IMR-90 (cell line): ENCODE measurements at places on chromosomes 7 and 10. TPM values are rescaled to one million over a fixed set of nuclear protein-coding genes. Genes with fewer than 3 reads are reported as not detected.

DNA sequence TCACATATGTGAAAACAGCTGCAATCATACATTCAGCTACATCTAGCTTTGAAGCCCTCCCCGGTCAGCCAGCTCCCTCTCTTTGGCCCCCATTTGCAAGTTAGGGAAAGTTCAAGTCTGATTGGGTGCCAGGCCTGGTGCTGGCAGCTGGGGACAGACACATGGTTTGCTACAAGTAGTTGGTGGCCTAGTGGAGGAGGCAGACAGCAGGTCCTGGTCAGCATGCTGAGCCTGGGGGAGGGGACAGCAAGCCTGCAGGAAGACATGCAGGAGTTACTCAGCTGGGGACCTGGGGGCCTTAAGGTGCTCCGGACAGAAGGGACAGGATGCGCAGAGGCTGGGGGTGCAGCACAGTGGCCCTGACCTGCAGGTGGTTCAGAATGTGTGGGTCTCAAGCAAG is 956.9 kb upstream of the ZNF722 start:
- no peak for DNase-seq

GRCh38 chr7:40455485-40455884 is 320.7 kb downstream of the SUGCT start:
- DNase-seq: peak; percentile 38

- no peak for DNase-seq
Measured at GRCh38 chr10:115777646-115778045, 495.4 kb downstream of the GFRA1 start.

DNA sequence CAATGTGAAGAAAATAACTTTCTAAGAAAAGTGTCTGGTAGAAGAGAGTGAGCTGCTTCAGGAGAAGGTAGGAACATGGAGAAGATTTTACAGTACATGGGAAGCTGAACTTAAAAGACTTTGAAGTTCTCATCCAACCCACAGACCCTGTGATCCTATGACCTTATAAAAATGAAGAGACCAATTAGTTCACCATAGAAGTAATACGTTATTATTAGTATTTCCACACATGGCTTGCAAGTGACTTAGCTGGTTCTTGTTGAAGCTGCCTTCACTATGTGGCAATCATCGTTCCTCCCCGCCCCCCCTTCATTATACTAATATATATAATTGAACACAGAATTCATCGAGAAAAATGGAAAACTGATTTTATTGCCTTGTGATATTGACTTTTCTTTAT is 129.1 kb downstream of the SND1 start:
- DNase-seq: no peak

- DNase-seq: peak; percentile 72
Measured at GRCh38 chr10:4519658-4520402, 306.2 kb upstream of the AKR1E2 start.

DNA sequence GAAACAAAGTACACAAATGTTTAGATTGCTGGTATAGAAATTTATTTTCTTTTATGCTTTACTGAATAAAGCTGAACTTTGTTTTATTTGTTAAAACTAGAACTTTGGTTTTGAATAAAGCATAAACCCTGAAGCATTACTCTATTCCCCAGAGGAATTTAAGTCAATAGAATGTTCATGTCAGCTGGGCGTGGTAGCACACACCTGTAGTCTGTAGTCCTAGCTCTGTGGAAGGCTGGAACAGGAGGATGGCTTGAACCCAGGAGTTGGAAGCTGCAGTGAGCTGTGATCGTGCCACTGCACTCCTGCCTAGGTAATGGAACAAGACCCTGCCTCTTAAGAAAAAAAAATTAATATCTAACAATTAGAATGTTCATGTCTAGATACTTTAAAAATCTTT is 139.0 kb upstream of the ASAH2 start:
- DNase-seq: no peak

LRRC18 gene
- not detected in 2 replicates for total RNA-seq
